Right ventricle myocardium superior (tissue), 1 donor: ENCODE measurements at places on chromosomes 16 and 17.

DNA sequence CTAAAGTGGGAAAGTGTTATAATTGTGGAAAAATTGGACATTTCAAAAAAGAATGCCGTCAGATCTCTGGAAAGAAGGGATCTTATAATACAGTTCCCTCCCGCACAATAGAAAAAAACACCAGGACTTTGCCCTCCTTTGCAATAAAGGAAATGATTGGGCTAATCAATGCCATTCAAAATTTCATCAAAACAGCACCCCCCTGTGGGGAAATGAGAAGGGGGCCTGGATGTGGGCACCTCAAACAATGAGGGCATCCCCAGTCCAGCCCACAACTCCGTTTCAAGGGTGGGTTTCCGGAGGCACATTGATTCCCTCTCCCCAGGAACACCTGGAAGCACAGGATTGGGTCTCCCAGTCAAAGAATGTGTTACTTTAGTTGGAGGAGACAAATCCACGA, 26.1 kb downstream of the CD300LG start:
- DNase-seq = no peak

DNA sequence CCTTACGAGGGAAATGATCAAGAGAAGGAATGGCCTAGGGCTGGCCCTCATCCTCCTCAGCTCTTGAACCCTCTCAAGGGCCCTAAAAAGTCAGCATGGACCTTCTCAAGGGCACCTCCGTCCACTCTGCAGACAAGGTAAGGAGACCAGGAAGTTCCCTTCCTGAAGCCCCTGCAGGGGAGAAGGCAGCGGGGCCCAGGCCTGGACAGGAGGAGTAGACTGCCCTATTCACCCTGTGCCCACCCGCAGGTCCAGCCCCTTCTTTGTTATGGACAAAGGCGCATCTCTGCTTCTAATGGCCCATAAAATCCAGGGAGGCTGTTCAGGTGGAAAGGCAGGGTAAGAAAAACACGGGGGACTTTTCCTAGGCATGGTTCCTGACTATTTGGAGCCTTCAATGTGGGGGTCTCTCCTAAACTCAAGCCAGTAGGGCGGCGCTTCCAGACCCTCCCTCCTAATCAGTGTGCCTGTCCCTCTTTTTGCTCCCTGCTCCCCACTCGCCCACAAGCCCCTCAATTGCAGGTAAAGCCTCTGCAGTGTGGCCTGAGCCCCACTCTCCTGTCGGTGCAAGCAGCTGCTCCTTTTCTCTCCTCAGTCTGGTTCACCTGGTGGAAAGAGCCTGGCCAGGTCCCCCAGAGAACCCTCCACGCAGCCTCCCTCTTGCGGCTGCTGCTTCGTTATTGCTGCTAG, 28.2 kb downstream of the AXIN2 start:
- DNase-seq = no peak

GRCh38 chr17:38564869-38565268, 40.9 kb downstream of the SRCIN1 start:
- DNase-seq = no peak

DNA sequence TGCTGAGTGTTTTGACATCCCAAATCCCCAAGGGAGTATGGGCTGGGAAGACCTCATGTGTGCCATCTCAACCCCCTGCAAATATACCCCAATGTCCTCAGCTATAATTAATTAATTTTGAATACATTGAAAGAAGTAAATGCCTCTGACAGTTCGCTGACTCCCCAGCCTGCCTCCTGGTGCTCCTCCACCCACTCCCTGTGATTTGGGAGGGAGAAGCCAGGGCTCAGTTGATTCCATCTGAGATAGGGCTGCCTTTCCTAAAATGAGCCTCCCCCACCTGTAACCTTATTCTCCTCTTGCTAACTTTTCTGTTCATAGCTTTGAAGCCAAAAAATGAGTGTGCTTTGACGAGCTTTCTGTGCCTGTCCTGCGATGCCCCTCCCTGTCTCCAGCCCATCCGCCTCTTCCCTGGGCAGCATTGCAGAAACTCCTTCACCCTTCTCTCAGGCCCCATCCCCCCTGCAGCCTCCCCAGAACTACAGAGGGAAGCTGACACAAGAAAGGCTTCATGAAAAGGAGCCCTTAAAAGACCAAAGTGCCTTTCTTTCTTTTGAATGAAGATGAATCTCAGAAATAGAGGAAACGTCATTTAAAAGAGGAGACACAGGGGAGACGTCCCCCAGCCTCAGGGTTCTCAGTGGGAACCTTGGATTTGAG, 70.3 kb downstream of the HLF start:
- DNase-seq = no peak

DNA sequence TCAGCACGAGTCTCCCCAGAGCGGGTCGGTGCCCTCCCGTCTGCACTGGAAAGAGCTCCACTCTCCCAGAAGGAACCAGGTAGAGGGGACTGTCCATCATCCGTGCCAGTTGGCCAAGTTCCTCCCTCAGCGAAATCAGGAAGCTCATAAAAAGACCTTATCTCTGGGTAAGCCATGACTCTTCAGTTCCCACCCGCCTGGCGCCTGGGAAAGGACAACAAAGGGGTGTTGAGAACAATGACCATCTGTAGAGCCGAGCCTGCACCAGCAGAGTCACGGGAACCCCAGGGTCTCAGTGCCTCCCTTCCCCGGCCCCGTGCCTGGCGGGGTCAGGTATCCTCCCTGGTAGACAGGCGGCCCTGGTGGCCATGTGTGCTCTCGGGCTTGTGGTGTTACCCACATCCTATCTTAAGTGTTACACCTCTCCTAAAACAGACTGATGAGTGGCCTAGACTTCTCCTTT, 190.7 kb downstream of the AXIN2 start:
- DNase-seq = no peak

- DNase-seq = no peak
Observed at GRCh38 chr17:67959510-67959909, 36.8 kb downstream of the C17orf58 start.

DNA sequence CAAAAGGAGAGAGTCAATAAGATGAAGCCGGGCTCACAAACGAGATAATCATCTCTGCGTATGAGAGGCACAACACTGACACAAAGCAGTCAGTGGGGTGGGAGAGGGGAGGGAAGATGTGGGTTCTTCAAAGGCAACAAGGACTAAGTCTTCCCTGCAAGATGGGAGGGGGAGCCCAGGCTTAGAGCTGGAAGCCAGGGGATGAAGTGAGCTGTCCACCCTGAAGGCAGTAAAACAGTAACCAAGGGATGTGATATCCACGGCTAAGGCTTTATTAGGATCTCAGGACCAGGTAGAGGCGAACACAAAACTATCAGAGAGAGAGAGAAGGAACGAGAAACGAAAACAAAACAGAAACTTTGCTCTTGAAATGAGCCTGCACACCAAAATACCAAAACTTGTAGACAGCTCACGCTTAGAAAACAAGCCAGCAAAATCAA, 115.9 kb downstream of the DYNLRB2 start:
- no peak for DNase-seq

DNA sequence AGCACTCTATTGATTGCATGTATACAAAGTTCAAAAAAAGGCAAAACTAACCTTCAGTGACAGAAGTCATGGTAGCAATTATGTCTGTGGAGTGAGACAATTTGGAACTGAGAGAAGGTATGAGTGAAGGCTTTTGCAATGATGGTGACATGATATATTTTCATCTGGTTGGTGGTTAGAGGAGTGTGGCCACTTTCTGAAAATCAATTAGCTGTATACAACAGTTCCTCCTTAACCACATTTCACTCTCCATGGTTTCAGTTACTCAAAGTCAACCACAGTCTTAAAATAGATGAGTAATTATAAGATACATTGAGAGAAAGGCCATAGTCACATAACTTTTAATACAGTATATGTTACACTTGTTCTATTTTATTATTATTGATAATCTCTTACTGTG, 26.2 kb downstream of the ADAMTS18 start:
- no peak for DNase-seq

- no peak for DNase-seq
Observed at GRCh38 chr16:86221085-86221484, 289.2 kb upstream of the FOXF1 start.

- no peak for DNase-seq
Observed at GRCh38 chr16:21608639-21609328, 9.4 kb downstream of the METTL9 start.

DNA sequence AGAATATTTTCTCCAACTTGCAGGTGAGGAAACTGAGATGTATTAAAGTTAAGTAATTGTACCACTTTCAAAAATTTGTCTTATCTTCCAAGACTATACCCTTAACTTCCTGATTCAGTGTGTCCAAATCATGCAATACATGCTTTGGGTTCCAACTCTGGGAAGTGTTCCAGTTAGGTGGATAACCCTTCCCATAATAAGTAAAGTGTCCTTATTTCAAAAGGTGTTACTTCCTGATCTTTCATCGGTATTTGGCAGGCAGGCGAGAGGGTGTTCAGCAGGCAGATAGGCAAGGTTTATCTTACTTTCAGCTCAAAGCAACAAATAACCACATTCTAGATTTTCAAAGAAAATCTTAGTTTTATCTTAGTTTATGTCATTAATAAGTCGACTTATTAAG, 46.3 kb upstream of the ARHGAP44 start:
- no peak for DNase-seq

DNA sequence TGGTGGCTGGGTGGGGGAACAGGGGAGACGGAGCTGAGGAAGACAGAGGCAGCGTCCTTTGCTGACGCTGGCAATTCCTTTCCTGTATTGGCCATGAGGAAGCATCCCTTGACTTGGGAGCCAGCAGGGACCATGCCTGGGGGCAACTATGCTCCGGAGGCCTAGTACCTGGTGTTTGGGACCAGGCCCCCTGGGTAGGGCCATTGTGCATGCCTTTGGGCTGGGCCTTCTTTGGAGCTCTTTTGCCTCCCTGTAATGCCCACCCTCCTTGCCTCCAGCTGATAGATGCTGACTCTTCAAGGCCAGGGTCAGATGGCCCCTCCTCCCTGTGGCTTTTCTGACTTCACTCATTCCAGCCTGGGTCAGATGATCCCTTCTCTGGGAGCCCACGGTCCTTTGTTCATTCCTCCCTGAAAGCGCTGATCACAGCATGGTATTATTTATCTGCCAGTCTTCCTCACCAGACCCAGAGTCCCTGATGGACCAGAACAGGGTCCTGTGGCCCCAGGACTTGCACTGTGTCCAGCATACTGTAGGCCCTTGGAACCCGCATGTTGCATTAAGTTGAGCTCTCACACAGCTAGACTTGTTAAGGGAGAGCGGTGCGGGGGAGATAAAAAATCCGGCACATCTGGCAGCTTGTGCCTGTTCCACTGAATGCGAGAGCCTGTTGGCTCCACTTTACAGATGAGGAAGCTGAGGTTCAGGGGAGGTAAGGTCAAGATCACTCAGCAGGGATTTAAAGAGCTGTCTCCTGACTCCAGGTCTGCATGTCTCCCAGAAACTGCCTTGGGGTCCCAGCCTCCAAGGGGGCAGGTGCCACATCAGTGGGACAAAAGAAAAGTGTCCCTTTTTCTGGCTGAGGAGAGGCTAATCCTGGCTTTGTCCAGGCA, 2.9 kb downstream of the STARD3 start:
- no peak for DNase-seq

- no peak for DNase-seq
Observed at GRCh38 chr17:27585792-27586191, 45.2 kb upstream of the LGALS9 start.

DNA sequence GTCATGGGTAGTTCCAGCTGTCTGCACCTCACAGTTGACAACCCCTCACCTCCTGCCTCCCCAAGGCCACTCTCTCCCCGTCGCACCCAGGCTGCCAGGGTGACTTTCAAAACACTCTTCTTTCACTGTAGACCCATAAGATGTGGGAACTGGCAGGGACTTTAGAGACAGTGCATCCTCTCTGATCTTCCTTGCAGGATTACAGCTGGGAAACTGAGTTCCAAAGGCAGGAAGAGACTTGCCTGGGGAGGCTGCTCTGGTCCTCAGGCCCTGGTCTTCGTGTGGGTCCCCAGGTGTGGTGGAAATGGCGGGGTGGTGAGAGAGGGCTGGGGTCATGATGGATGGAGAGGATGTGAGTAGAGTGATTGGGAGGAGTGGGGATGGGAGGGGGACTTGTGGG, 21.9 kb upstream of the NKD1 start:
- DNase-seq = no peak
